ENCODE measurements at places on chromosomes 11 and 22. TPM values are rescaled to one million over a fixed set of nuclear protein-coding genes. Genes with fewer than 3 reads are reported as not detected.
A peak's percentile ranks its signal among the peaks of the same experiment; 100 is the strongest.

Gene TSPAN32
- not detected for total RNA-seq

Gene SLC22A25
- total RNA-seq, result not detected

Gene LRFN4
- total RNA-seq, result 24.1 TPM

Gene IGLL5
- not detected for total RNA-seq

Gene OR52H1
- not detected for total RNA-seq

Gene TTC36
- total RNA-seq, result 0.40 TPM

DNA sequence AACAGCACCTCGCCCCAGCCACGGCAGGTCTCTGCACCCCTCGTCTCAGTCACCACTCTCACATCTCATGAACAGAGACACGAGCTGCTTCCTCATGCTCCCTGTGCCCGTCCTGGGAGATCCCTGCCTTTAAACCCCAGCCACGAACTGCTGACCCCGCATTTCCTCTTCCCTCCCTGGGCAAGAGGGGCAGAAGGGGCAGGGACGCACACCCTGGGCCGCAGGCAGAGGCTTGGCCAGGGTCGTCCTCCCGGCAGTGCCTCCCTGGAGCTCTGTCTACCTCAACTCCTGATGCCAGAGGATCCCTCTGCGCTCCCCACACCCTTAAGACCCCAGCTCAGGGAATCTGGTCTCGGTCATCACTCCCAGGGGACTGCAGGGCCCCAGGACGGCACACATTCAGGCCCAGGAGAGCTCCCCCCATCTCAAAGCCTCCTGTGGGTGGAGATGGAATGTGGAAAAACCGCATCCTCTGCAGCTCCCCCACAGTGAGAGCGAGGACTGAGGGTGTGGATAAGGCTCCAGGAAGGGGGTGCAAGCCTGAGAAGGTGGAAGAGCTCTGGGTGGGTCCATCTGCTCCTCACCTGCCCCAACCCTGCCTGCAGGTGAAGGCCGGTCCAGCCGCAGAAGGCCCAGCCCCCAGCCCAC, 1.2 kb downstream of the BID start:
- no peak for DNase-seq

GRCh38 chr11:64849598-64850356, 5.3 kb upstream of the CDC42BPG start:
- DNase-seq, result no peak

DNA sequence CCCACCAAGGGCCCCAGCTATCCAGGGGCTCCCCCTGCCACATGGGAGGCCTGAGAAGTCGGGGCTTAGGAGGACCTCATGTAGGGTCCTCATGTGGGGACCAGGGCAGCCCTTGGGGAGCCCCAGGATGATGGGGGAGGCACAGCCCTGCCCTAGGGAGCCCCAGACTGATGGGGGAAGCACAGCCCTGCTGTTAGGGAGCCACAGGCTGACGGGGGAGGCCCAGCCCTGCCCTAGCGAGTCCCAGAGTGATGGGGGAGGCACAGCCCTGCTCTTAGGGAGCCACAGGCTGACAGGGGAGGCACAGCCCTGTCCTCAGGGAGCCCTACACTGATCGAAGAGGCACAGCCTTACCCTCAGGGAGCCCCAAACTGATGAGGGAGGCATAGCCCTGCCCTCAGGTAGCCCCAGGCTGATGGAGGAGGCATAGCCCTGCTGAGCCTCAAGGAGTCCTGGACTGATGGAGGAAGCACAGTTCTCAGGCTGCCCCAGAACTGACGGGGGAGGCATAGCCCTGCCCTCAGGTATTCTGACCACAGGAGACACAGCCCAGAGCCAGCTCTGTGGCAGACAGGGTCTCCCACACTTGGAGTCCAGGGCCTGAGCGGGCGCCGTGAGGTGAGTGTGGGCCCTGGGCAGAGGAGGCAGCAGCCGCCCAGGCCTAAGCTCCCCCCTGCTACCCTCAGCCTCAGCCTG, 10.8 kb downstream of the PRR33 start:
- no peak for DNase-seq

- no peak for DNase-seq
Measured at GRCh38 chr11:106391771-106392420, 314.4 kb downstream of the AASDHPPT start.

- DNase-seq, result no peak
Measured at GRCh38 chr11:67278939-67279588, 10.0 kb upstream of the ANKRD13D start.

DNA sequence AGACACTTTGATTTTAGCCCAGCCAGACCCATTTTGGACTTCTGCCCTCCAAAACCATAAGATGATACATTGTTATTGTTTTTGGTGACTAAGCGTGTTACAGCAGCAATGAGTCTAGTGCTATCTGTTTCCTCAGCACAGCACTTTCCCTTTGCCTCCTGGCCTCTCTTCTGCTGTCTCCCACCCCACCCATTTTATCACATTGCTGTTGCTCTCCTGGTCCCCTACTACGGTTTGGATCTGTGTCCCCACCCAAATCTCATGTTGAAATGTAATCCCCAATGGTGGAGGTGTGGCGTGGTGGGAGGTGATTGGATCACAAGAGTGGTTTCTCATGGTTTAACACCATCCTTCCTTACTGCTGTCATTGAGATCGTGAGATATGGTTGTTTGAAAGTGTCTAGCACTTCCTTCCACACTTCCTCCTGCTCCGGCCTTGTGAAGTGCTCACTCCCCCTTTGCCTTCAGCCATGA, 59.8 kb upstream of the CD82 start:
- DNase-seq, result no peak

DNA sequence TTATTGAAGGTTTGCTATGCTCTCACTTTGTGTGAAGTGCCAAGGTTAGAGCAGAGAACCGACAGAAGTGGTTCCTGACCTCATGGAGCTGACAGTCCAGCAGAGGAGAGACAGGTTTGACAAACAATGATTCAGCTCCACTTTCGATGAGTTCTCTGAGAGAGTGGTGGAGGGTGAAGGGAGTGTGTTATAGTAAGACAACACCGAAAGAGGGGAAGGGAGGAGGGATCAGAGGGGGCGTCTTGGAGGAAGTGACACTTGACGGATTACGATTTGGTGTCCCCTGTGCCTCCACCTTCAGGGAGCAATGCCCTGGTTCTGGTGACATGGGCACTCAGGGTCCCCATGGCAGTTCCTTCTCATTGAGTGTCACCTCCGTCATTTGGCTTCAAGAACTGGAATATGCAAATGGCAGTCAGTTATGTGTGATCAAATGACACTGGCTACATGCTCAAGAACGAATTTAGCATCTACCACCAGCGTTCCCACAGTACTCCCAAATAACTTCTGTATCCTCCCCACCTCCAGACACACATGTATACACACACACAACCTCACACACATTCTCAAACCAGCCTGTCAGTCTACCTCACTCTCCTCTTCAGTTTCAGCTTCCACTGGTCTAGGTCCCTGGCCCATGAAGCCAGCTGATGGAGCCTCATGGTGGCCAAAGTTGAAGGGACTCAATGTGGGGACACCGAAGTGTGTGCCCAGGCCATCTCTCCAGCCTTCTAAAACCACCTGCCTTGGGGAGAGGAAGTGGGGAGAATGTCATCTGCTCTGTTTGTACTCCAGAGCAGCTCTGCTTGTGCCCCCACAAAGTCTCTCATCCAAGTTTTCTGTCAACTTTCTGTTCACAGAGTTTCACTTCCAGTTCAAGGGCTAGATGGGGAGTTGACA, 31.4 kb upstream of the NUP160 start:
- DNase-seq, result no peak

DNA sequence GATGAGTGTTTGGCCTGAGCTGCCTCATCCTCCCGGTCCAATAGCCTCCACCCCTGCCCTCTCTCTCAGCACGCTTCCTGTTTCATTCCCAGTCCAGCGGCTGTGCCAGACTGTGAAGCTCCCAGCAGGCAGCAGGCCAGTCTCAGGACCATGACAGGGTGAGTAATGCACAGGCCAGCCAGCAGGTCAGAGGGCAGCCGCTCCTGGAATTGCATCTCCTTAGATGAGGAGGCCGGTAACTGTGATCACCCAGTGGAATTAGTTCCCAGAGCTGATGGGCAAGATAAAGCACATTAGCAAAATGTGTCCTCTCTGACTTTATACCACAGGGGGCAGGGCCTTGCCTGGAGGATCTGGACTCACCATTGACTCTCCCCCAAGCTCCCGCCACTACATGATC, 251.2 kb downstream of the ETS1 start:
- peak; percentile 62 for DNase-seq

GRCh38 chr22:36398601-36399471, 11.1 kb upstream of the MYH9 start:
- DNase-seq, result peak; percentile 80

DNA sequence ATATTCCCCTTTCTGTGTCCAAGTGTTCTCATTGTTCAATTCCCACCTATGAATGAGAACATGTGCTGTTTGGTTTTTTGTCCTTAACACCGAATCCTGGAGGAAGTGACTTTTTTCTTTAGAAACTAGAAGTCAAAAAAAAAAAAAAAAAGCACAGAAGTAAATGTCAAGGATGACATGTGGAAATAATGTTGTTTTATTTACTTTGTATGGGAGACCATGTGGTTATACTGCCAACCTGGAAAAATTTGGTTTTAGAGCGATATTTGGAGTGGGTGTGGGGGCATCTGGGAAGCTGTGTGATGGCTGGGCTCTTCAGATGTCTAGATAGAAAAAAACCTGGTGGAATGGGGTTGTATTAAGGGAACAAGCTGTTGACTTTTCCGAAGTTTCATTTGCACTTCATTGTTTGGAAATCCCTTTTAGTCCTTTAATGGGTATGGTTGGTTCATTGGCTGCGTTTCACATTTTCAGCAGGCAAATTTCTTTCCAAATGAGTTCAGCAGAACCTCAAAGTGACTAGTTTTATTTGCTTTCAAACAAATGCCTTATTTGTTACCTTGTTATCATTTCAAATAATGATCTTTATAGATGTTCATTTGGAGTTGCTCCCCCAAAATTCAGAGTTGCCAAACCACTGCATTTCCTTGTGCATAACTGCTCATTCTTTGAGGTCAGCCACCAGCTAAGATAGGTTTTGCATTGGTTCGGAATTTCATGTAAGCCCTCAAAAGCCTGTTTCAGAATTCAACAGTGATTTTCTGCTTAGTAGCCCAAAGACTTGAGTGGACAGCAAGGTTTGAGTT, 508.2 kb downstream of the METTL15 start:
- no peak for DNase-seq
